ENCODE measurements at places on chromosomes 13 and 19.

- peak; percentile 86 for DNase-seq
Measured at GRCh38 chr19:35088131-35088913, 27.3 kb upstream of the FXYD3 start.

DNA sequence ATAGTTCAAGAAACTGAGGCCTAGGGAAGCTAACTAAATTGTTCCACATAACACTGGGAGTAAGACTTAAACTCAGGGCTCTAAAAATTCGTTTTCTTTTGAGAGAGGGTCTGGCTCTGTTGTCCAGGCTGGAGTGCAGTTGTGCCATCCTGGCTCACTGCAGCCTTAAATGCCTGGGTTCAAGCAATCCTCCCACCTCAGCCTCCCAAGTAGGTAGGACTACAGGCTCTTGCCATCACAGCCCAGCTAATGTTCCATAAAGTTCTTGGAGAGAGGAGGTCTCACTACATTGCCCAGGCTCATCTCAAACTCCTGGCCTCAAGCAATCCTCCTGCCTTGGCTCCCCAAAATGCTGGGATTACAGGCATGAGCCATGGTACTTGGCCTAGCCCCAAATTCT is 10.7 kb downstream of the ZMYM5 start:
- DNase-seq: no peak

DNA sequence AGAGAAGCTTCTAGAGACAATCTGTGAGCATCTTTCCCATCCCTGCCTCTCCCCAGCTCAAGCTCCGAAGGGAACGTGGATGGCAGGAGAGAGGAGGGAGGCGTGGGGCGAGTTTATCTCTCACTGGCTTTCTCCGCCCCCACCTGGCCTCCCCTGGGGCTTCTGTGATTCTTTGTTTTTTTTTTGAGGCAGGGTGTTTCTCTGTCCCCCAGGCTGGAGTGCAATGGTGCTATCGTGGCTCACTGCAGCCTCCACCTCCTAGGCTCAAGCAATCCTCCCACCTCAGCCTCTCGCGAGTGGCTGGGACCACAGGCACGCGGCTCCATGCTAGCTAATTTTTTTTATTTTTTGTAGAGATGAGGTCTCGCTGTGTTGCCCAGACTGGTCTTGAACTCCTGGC is 23.0 kb downstream of the EFNA2 start:
- DNase-seq: no peak

DNA sequence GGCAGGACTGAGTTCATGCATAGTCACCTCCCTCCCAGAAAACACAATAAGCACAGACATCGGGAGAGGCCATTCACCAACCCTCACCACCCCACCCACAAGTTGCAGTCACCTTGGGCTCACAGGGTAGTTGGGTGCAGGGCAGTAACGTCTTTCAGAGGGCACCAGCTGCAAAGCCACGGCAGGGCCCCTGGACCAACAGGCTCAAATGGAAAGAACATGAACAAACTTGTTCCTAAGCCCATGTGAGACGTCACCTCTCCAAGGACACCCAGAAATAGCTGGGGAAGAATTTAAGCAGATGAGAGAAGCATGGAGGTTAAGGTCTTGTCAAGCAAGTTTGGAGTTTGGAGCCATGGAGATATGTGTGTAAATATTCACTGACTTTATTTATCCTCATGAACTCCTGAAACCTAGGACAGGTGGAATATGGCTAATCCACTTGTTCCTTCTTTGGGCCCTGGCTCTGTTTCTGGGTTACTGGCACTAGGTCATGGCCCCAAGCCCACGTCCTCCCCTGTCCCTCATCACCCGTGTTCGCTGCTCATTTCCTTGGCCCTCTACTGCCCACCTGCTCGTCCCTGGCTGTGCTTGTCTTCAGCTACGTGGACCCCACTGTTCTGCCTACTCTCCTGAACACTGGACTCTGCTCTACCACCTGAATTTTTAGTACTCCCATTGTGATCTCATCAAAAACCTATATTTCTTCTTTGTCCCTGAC is 40.4 kb downstream of the SACS start:
- no peak for DNase-seq

GRCh38 chr19:30873691-30874090 is 475.5 kb downstream of the TSHZ3 start:
- no peak for DNase-seq

- DNase-seq: no peak
Measured at GRCh38 chr19:7865262-7865911, 8.8 kb downstream of the PRR36 start.

DNA sequence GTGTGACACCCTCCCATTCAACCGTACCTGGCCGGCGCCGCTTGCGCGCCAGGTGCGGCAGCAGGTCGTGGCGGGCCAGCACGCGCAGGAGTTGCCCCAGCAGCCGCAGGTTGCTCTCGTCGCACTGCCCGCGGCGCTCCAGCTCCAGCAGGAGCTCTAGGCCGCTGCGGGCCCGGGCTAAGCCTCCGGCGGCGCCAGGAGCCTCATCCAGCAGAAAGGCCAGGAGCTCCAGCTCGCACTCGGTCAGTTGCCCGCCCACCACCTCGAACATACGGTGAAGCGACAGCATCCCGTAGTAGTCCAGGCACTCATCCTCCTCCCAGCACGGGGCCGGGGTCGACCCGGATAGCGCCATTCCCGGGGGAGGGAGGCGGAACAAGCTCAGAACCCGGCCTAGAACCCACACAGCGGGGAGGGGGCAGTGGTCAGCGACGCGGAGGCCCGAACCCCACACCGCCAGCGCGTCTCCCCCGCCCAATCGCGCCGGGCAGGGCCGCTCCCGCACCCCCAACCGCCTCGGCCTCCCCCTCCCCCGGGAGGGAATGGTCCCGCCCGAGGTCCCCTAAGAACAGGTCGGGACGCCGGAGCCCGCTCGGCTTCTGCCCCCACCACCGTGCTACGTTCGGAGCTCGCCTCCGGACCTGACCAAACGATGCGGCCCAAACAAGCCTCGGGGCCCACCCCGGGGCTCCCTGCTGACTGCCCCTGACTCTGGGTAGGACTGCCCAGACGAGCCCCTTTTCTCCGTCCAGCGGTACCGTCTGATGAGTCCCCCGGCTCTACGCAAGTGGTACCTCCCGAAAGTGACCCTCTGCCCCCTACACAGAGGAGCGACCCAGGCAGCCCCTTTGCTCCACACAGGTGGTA is 591 bp downstream of the DEDD2 start:
- DNase-seq: no peak

DNA sequence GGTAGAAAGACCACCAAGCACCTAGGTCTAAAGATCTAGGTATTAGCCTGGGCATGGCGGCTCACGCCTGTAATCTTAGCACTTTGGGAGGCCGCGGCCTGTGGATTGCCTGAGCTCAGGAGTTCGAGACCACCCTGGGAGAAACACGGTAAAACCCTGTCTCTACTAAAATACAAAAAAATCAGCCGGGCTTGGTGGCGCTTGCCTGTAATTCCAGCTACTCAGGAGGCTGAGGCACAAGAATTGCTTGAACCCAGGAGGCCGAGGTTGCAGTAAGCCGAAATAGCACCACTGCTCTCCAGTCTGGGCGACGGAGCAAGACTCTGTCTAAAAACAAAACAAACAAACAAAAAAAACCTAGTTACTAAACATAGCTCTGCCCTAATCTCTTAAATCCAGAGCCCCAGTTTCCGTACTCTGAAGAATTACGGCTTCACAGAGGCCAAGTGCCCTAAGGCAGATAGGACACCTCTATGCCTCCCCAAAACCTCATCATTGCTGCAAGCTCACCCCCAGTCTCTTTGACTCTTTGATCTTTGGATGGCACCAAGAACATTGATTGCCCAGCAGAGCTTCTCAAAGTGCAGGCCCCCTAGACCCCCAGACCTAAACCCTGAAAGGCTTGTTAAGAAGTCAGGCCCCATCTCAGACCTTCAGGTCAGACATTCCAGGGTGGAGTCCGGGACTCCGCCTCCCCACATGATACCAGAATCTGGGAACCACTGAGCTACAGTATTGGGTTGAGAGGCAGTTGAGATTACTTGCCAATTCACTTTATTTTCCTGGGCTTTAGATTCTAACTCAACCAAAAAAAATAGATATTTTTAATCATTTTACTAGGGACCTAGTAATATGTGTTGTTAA is 2.8 kb downstream of the COL4A2 start:
- DNase-seq: no peak

GRCh38 chr13:72586518-72586917 is 140.9 kb downstream of the MZT1 start:
- DNase-seq: no peak

GRCh38 chr19:15279326-15279904 is 47.2 kb upstream of the EPHX3 start:
- DNase-seq: no peak

- no peak for DNase-seq
Measured at GRCh38 chr13:31997641-31998040, 33.9 kb upstream of the FRY start.

DNA sequence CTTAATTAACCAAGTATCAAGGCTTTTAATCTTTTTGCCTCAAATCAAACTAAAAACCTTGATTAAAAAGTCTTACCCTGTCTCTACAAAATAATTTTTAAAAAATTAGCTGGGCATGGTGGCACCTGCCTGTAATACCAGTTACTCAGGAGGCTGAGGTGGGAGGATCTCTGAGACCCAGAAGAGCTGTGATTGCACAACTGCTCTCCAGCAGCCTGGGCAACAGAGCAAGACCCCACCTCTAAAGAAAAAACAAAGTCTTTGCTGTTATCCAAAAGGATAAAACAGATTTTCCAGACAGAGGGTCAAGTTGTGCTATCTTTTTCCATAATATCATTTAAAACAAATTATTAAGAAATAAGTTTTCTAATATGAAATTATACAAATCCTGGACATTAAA is 26.8 kb upstream of the CEBPG start:
- no peak for DNase-seq

DNA sequence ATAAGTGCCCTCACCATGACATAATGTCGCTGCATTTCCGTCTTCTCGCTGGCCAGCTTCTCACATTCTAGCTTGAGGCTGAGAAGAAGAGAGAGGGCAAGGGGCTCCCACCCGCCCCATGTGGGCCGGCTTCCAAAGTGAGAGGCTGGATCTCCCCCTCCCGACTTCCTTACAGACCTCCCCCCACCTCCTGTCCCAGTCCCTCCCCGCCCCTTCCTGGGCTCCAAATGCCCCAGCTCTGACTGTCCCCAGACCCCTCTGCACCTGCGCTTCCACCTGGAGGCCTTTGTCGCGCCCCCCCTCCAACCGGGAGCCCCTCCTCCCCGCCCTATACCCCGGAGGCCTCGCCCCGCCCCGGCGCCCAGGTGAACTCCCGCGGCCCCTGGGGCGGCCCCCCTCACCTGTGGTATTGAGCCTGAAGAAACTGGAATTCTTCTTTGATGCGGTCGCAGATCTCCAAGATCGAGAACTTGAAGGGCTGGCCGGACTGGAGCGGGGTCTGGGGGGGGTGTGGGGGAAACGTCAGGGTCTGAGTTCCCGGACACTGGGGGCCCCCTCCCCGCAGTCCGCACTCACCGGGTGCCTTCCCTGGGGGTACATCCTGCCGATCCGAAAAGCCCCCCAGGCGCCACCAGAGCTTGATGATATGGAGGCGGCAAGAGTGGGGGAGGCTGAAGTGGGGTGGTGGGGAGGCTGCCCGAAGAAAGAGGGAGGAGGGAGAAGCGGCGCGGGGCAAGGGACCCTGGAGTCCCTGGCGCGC is 595 bp downstream of the TLE2 start:
- DNase-seq: no peak

GRCh38 chr19:27733551-27734266 is 1479.2 kb downstream of the UQCRFS1 start:
- peak; percentile 63 for DNase-seq

- DNase-seq: no peak
Measured at GRCh38 chr19:53102206-53102755, 941 bp downstream of the ZNF160 start.

DNA sequence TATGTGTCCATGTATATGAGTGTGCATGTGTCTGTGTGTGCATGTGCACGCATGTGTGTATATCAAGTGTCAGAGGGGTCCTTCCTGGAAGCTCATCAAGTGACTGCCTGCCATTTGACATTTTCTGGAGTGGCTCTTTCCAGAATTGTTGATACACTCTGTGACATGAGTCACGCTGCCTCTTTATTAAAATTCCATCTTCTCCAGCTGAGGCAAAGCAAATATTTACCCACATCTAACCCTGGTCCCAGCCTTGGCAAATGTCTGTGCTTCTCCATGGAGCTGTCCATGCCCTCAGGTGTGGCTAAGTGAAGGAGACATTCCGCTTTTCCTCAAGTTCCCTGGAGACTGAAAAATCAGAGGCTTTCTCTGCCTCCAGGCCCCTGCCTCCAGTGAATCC is 88.2 kb upstream of the MBNL2 start:
- no peak for DNase-seq

- no peak for DNase-seq
Measured at GRCh38 chr13:30872276-30872594, 33.8 kb upstream of the MEDAG start.

GRCh38 chr19:6279620-6279930 is 200 bp downstream of the MLLT1 start:
- DNase-seq: no peak

GRCh38 chr19:2648099-2648498 is 54.4 kb downstream of the GNG7 start:
- no peak for DNase-seq

GRCh38 chr19:16371540-16371986 is 46.9 kb downstream of the KLF2 start:
- DNase-seq: no peak

DNA sequence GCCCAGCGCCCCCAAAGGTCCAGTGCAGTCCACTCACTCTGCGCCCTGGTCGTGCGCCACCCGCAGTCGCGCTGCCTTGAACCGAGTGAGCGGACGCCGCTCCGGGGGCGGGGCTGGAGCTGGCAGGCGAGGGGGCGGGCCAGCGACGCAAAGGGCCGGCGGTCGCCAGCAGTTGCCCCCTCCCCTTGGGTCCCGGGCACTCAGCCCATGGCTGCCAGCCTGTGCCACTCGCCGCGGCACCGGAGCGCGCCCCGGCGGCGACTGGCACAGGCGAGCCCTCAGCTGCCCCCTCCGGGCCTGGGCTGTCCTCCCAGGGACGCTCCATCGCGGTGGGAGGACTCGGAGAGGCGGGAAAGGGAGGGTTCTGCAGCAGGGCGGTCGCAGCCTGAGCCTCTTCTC is at the start of gene S1PR5:
TSS of gene S1PR5 (minus strand) at position 87 of the 399 bp plus-strand sequence. CDS start 2,436 bp downstream, outside the sequence.
- DNase-seq: peak; percentile 47

DNA sequence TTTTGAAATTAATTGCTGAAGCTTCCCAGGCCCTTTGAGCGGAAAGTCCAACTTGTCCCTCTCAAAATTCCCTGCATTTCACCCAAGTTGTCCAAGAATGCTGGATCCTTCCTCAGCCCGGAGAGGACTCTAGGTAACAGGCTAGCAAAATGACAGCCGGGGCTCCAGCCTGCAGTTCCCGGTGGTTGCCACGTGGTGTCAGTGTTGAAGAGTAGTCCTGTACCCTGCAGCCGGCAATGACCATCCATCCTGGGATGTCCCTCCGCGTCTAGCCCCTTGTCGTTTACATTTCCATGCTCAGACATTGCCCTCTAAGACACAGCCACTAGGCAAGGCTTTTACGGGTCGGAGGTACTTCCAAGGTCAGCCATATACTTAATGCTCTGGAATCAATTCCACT is 31.4 kb upstream of the MTIF3 start:
- DNase-seq: no peak

GRCh38 chr13:31982540-31982939 is 49.0 kb upstream of the FRY start:
- peak; percentile 66 for DNase-seq

GRCh38 chr13:73335210-73335609 is 276.4 kb downstream of the KLF5 start:
- peak; percentile 10 for DNase-seq
